ENCODE measurements at places on chromosomes 11 and 22. TPM values are rescaled to one million over a fixed set of nuclear protein-coding genes. Genes with fewer than 3 reads are reported as not detected.
A peak's percentile ranks its signal among the peaks of the same experiment; 100 is the strongest.

The PSMA1 gene
- 136 TPM for total RNA-seq

The SCUBE1 gene
- total RNA-seq: 0.19 TPM

The MRGPRF gene
- total RNA-seq: 7.9 TPM

The MS4A12 gene
- not detected for total RNA-seq

The GLYAT gene
- total RNA-seq: not detected

The RAB36 gene
- 0.56 TPM for total RNA-seq

GRCh38 chr11:112983887-112984286, 22.7 kb downstream of the NCAM1 start:
- DNase-seq: no peak

DNA sequence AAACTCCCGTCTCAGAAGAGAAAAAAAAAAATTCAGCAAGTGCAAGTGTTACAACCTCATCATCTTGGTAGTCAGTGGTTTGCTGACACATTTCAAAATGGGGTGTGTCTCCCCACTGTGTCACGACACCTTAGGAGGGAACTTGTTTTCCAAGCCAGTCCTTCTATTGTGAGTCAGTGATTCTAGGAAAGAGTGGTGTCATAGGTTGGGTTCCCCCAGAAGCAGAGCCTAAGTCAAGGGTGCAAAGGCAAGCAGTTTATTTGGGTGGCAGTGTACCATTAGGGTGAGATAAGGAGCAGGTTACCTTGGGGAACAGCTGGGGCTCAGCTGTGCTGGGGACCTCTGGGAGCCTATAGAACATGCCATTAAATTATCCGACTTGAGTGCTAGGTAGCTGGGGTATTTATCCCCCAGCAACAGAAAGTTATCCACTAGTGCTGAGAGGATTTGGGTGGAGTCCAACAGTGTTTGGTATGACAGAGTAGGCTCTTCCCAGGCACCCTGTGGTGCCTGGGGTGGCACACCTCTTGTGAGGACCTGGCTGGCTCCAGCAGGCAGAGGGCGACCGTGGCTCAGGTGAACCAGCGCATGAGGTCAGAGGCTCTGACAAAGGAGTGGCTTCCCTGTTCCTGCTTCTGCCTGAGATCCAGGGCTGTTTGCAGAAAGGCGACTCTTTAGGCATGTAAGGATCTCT, 41.7 kb downstream of the KIAA1671 start:
- no peak for DNase-seq

DNA sequence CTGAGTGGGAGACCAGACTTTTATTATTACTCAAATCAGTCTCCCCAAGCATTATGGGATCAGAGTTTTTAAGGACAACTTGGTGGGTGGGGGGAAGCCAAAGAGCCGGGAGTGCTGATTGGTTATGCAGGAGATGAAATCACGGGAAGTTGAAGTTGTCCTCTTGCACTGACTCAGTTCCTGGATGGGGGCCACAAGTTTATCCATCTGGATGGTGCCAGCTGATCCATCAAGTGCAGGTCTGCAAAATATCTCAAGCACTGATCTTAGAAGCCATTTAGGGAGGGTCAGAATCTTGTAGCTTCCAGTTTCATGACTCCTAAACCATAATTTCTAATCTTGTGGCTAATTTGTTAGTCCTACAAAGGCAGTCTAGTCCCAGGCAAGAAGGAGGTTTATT, 53.5 kb upstream of the LMO1 start:
- DNase-seq: no peak

DNA sequence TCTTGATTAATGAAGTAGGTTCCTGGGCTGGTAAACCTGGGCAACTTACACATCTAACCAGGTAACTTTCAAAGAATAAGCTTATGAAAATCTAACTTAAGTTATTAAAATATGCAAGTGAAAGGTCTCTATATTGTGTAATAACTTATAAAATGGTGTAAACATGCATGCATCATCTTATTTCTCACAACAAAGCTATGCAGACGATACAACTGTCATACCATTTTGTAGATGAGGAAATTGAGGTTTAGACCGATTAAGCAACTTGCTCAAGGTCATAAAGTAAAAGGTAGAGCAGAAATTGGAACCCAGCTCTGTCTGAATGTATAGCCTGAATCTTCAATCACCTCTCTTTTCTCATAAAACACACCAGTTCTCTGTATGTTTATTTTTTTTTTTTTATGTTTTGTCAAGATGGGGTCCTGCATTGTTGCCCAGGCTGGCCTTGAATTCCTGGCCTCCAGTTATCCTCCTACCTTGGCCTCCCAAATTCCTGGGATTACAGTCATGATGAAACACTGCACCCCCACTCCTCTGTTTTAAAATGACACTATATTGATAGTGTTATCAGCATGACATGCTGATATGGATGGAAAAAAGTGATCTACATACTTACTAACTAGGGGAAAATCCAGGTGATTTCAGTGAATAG, 109.6 kb downstream of the SGSM3 start:
- DNase-seq: no peak

GRCh38 chr11:926341-926916, 759 bp downstream of the AP2A2 start:
- DNase-seq: peak; percentile 52

- no peak for DNase-seq
These were observed 142.9 kb downstream of the EFCAB6 start for GRCh38 chr22:43669190-43669589.

DNA sequence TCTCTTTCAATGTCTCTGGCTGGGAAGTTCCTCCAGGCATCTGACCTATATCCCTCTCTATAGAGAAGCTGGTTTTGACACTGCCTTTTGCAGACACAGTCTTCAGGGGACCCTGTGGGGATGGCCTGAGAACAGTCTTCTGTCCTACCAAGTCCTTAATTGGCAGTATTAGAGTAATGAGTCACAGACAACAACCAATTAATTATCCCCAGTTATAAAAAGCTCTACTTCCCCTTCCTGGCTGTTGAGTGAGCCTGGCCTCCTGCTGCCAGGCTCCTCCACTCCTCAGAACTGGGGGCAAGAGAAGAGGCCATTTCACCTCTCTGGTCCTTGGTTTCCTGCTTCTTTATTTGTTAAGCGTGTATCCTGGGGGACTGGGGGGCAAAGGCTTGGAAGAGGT, 41.2 kb upstream of the KLHL35 start:
- DNase-seq: no peak

- no peak for DNase-seq
These were observed 472.6 kb downstream of the BUD13 start for GRCh38 chr11:116300232-116300631.

Measured in heart left ventricle (tissue), 16 donors.